ENCODE measurements at places on chromosomes 5 and 9.

DNA sequence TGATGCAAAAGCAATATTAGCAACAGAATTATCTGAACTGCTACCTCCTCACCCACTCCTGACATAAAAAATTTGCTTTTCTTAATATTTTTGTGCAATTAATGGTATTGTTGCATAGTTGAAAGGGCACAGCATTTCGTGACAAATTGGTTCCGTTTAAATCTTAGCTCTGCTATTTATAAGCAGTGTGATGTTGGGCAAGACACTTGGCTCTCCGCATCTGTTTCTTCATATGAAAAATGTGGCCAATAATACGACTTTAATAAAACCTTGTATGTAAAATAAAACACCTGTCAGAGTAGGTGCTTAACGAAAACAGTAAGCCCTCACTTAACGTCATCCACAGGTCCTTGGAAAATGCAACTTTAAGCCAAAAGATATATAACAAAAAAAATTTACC is 4.2 kb downstream of the TMEM167A start:
- no peak overlapping the region for H3K27ac ChIP-seq
- H3K36me3 ChIP-seq: no peaks in the 10 kb centered on the region

GRCh38 chr5:74837115-74837514 is 29.1 kb downstream of the FAM169A start:
- no peaks in the 10 kb centered on the region for H3K27me3 ChIP-seq
- DNase-seq: no peak
- H3K27ac ChIP-seq: no peak overlapping the region
- H3K4me3 ChIP-seq: no peak overlapping the region

DNA sequence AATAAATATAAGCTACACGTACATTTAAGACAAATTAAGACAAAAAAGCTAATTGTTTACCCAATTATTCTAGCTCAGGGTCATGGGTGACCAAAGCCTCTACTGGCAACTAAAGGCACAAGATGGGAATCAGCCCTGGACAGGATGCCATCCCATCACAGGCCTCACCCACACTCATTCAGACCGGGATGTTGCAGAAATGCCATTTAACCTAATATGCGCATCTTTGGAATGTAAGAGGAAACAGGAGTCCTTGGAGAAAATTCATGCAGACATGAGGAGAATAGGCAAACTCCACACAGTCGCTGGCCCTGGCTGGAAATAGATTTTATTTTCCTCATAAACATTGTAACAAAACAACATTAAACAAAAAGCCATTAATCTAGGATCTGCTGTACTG is 2003.8 kb upstream of the CDH9 start:
- no peak overlapping the region for H3K27ac ChIP-seq
- DNase-seq: no peak
- H3K4me3 ChIP-seq: no peak overlapping the region
- H3K27me3 ChIP-seq: no peaks in the 10 kb centered on the region

DNA sequence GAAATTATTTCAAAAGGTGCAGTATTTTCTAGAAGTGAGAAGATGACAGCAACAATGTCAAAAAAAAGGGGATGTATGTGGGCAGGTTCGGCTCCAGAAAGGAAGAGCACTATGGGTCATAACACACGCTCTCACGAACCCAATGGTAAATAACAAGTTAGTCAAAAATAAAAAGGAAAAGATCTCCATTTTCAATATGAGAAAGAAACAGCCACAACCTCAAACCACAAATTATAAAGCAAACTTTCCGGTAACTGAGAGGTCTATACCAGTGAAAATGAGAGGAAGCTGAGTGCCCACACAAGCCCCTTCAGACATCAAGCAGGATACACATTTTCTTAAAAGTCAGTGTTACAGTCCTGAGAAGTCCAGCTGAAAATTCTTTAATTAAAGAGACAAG is 398.5 kb upstream of the RPS23 start:
- H3K36me3 ChIP-seq: no peaks in the 10 kb centered on the region
- no peak overlapping the region for H3K4me3 ChIP-seq
- no peaks in the 10 kb centered on the region for H3K4me1 ChIP-seq
- H3K27ac ChIP-seq: no peak overlapping the region

- H3K27me3 ChIP-seq: no peaks in the 10 kb centered on the region
- no peak overlapping the region for H3K27ac ChIP-seq
- no peak overlapping the region for H3K4me3 ChIP-seq
- no peaks in the 10 kb centered on the region for H3K36me3 ChIP-seq
- H3K4me1 ChIP-seq: no peaks in the 10 kb centered on the region
Measured at GRCh38 chr9:114676901-114677300, 5.1 kb downstream of the TEX48 start.

DNA sequence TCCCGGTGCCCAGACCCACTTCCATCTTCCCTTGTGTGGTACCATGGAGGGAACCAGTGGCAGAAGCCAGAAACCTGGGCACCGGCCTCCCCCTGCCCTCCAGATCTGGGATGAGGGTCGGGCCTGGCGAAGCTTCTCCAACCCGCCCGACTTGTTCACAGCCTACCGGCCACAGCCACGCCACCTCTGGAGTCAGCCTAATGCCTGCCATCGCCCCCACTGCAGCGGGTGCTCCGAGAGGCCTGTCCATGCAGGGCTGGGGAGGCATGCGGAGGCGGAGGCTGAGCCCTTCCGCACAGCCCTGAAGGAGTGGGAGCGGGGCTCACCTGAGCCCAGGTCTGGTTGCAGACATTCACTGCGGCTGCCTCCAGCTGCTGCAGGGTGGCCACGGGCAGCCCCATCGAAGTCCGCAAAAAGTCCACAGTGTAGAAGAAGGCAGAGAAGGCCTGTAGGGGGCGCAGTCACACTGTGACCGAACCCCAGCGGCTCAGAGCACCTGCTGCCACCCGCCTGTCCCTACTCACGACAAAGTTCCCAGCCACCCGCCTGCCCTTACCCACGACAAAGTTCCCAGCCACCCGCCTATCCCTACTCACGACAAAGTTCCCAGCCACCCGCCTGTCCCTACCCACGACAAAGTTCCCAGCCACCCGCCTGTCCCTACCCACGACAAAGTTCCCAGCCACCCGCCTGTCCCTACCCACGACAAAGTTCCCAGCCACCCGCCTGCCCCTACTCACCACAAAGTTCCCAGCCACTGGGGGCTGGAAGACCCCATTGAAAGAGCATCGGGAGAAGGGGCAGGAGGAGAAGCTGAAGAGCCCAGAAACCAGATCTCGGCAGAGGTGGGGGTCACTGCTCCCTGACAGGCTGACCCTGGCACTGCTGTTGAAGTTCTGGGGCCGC is 3.8 kb upstream of the NPDC1 start:
- DNase-seq: peak; percentile 80
- H3K4me3 ChIP-seq: no peak overlapping the region
- no peaks in the 10 kb centered on the region for H3K36me3 ChIP-seq
- H3K27ac ChIP-seq: no peak overlapping the region
- peaks cover 17% of the 10 kb centered on the region for H3K4me1 ChIP-seq

DNA sequence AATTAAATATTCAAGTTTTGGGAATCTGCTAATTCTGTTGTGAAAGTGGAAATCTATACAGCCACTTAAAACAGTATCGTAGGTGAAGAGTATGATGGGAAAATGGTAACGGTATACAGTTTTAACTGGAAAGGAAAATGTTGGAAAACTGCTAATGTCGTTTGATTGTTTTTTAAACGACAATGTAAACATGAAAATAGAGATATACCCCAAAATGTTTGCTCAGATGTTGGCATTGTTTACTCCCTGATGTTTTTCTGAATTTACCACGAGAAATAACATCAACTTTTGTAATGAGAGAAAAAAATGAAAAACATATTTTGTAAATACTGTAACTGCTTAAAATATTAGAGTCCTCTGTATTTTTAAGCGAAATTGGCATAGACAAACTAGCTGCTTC is 2.7 kb downstream of the MATR3 start:
- DNase-seq: no peak
- H3K27me3 ChIP-seq: no peaks in the 10 kb centered on the region
- no peaks in the 10 kb centered on the region for H3K36me3 ChIP-seq
- H3K27ac ChIP-seq: peak overlapping the region; percentile 9
- peaks cover 57% of the 10 kb centered on the region for H3K4me1 ChIP-seq

DNA sequence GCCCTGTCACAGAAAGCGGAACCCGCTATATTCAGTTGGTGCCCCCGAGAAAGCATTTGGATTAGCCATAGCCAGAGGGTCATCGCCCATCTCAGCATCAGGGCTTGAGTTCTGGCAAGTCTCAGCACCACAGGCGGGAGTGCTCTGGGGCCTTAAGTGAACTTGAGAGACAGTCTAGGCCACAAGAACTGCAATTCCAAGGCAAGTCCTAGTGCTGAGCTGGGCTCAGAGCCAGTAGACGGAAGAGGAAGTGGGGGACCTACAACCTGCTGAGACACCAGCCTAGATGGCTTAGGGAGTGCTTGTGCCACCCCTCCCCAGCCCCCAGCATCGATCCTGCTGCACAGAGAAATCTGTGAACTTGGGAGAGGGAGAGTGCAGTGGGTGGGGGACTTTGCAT is 594.9 kb downstream of the CCDC171 start:
- DNase-seq: no peak
- H3K27ac ChIP-seq: no peak overlapping the region
- no peaks in the 10 kb centered on the region for H3K27me3 ChIP-seq
- H3K4me1 ChIP-seq: no peaks in the 10 kb centered on the region
- no peak overlapping the region for H3K4me3 ChIP-seq

All from Peyer's patch (tissue), 4 donors.